Activated T-helper 17 cell treated with anti-CD3 and anti-CD28 coated beads, Interleukin-2, amount 50 U/mL, for 72 hours (primary cell): ENCODE measurements at places on chromosomes 6 and 20. TPM values are rescaled to one million over a fixed set of nuclear protein-coding genes. Genes with fewer than 3 reads are reported as not detected.

HLA-DQA1 gene
- total RNA-seq = 1.1 TPM

LY6G6D gene
- total RNA-seq = not detected

TOX2 gene
- total RNA-seq = 3.5 TPM

GSTA2 gene
- not detected for total RNA-seq

TREM1 gene
- 5.1 TPM for total RNA-seq

SEL1L2 gene
- not detected for total RNA-seq

DDX39B gene
- total RNA-seq = 568 TPM

TSBP1 gene
- not detected for total RNA-seq

RNF144B gene
- total RNA-seq = 1.4 TPM

NKAPL gene
- total RNA-seq = not detected

CAGE1 gene
- 0.16 TPM for total RNA-seq

KHDC1L gene
- total RNA-seq = not detected

IL17F gene
- total RNA-seq = 3,317 TPM

GPX5 gene
- not detected for total RNA-seq

IMPG1 gene
- total RNA-seq = not detected

GLP1R gene
- total RNA-seq = not detected

ALDH8A1 gene
- 1.2 TPM for total RNA-seq

NKAIN4 gene
- total RNA-seq = not detected

KDM1B gene
- 5.5 TPM for total RNA-seq

CMTR1 gene
- 51.8 TPM for total RNA-seq

OOEP gene
- 1.0 TPM for total RNA-seq

RWDD2A gene
- 1.4 TPM for total RNA-seq

KCNK15 gene
- 0.11 TPM for total RNA-seq

NEURL2 gene
- 2.1 TPM for total RNA-seq

RSPO3 gene
- total RNA-seq = not detected

LCA5 gene
- total RNA-seq = 0.32 TPM

PBOV1 gene
- not detected for total RNA-seq

SPATS1 gene
- not detected for total RNA-seq

DSP gene
- not detected for total RNA-seq

SLPI gene
- not detected for total RNA-seq

APMAP gene
- total RNA-seq = 49.4 TPM

OR2H1 gene
- total RNA-seq = not detected

ANKRD6 gene
- total RNA-seq = 3.8 TPM

SLC17A3 gene
- 0.67 TPM for total RNA-seq

ANGPT4 gene
- total RNA-seq = not detected

JPH2 gene
- total RNA-seq = 0.42 TPM

ETV7 gene
- total RNA-seq = 16.9 TPM

TP53RK gene
- total RNA-seq = 11.9 TPM

RHAG gene
- total RNA-seq = not detected
